ENCODE measurements at places on chromosomes 7 and 10.

GRCh38 chr7:71364551-71364950, 232.6 kb downstream of the GALNT17 start:
- DNase-seq, result no peak

- DNase-seq, result no peak
Observed at GRCh38 chr10:71127773-71128172, 84.6 kb upstream of the UNC5B start.

GRCh38 chr7:157020514-157021070, 10.1 kb upstream of the MNX1 start:
- DNase-seq, result no peak

- no peak for DNase-seq
Observed at GRCh38 chr7:982511-983003, 424 bp upstream of the CYP2W1 start.

GRCh38 chr10:86472061-86472460, 49.5 kb downstream of the WAPL start:
- DNase-seq, result no peak

- DNase-seq, result no peak
Observed at GRCh38 chr10:132175408-132175807, 11.3 kb upstream of the DPYSL4 start.

DNA sequence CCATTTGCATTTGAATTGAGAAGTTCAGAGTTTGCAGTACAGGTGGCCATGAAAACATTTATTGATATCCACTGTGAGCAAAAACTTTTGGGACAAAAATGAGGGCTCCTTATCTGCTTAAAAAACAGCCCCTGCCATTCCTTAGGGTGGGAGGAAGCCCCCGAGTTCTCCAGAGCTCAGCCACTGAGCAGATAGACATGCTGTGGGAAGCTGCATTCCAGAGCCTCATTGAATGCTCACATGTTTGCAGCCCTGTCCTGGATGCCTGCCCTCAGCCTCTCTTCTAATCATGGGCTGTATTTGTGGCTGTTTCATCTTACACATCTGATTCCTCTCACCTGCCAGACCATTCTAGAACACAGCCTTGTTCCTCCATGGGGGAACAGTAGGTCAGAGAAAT, 33.3 kb downstream of the PLPP4 start:
- no peak for DNase-seq

DNA sequence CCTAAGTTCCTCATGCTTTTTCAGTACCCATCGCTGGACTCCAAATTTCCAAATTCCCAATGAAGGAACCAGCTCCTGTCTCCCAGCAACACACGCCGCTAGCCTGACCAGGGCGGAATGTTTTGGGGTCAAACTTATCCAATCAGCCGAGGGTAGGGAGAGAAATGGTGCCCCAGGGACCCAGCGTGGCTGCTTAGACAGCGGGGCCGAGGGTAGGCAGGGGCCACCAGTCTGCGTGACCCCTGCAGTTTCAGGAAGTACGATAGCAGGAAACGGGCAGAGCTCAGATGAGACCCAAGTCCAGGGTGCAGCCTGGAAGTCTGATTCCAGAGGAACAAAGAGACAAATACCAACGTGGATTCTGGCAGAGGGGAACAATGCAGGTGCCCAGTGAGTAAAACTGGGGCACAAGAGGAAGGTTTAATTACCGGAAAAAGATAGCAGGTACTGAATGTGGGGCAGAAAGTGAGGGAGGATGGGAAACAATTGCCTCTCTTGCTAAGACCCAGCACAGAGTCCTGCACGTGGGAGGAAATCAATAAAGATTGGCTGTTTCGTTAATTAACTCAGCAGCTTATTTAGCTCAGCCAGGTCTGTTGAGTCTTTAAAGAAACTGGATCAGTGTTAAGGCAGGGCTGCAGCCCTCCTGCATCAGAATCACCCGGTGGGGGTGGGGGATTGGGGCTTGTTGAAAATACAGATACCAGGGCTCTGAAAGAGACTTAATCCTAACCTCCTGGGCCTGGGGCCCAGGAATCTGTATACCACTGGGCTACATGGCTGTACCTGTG, 50.4 kb upstream of the NFE2L3 start:
- DNase-seq, result peak; percentile 62

GRCh38 chr10:132540456-132540855, 2.9 kb downstream of the INPP5A start:
- DNase-seq, result no peak

GRCh38 chr7:152341039-152341913, 94.5 kb downstream of the KMT2C start:
- peak; percentile 73 for DNase-seq

- DNase-seq, result peak; percentile 10
Observed at GRCh38 chr7:75565132-75565837, 73.2 kb downstream of the SPDYE5 start.

DNA sequence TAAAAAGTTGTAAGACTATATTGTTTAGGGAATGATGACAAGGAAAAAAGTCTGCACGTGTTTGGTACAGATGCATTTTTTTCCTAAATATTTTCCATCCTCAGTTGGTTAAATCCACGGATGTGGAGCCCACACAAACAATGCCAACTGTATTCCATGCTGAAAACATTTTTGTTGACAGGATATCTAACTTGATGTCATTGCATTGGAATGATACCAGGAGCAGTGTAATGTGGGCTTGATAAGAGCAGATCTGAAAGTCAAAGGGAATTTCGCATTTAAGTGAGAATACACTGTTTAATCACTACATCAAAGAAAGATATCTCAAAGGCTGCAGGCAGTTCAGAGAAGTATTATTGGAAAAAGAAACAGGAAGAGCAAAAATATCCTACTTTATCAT, 49.5 kb upstream of the TMEM140 start:
- no peak for DNase-seq

DNA sequence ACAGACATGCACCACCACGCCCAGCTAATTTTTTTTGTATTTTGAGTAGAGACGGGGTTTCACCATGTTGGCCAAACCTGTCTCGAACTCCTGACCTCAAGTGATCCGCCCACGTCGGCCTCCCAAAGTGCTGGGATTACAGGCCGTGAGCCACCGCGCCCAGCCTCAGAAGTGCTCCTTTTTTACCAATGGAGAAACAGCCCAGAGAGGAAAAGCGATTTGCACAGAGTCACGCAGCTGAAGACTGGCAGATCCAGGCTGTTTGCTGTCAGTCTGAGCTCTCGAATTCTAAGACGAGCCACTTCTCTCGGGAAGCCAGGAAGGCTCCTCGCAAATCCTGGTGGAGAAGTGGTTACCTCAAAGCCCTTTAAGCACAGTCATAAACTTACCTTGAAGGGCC, 57.4 kb upstream of the SDK1 start:
- no peak for DNase-seq

GRCh38 chr10:91885362-91886079, 23.8 kb downstream of the FGFBP3 start:
- no peak for DNase-seq

Data from suppressor macrophage treated with lipopolysaccharide for 1 hour (primary cell).